CD14-positive monocyte (primary cell): ENCODE measurements at places on chromosomes 16 and 17. TPM values are rescaled to one million over a fixed set of nuclear protein-coding genes. Genes with fewer than 3 reads are reported as not detected.

The SLC47A2 gene
- not detected for polyA plus RNA-seq

The CEP112 gene
- not detected in 2 replicates for polyA plus RNA-seq

The LPCAT2 gene
- polyA plus RNA-seq: 49.7 TPM

The HEATR9 gene
- polyA plus RNA-seq: not detected

The MPV17L gene
- polyA plus RNA-seq: not detected

The MT1A gene
- not detected in 2 replicates for polyA plus RNA-seq

The NPIPA3 gene
- not detected for polyA plus RNA-seq

The FBXO47 gene
- polyA plus RNA-seq: not detected

DNA sequence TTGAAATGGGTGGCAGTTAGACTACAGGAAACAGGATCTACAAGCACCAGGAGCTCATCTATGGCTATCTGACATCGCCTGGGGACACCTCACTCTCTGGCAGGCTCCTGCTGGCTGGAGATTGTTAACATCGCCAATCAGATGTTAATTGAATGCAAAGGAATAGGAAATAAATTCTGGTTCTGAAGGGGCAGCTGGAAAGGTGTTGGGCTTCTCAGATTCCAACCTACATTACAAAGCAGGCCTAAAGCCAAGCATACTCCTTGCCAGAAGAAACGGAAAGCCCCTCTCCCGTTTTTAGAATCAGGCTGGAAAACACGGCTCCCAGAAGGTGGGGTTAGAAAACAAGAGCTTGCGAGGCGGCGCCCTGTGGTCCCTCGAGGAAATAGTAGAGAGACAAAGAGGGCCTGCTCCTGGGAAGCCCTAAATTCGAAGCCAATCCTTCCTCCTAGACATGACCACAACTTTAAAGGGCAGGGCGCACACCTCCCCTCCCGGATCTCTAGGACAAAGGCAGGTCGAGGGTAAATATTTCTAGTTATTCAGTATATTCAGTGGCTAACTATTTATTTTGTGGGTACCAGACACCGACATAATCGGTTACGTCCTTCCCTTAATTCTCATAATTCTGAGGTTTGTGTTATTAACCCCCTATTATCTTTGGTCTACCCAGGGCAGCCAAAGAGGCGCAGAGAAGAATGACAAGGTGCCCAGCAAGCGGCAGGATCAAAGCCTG lies 763 bp upstream of the TOM1L1 start:
- DNase-seq: no peak
- H3K4me1 ChIP-seq: no peaks in the 10 kb centered on the region
- peak overlapping the region; percentile 60 for H3K4me3 ChIP-seq

DNA sequence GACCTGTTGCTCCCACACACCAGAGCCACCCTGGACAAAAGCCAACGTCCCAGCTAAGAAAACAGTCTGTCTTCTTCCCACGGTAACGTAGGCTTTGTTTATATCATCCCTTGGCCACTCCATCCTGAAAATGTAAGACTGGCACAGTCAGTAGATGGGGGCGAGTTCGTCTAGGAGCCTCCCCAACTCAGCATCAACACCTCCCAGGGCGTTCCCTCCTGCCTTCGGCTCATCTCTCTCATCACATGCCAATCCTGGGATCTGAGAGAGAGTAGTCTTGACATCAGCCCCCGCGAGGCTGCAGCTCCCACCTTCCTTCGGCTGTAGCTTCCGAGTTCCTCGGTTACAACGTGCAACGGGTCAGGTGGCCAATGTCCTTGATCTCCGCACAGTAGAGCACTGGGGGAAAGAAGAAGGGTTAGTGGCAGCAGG lies 894 bp downstream of the RNF227 start:
- no peak for DNase-seq
- H3K4me1 ChIP-seq: peaks cover 32% of the 10 kb centered on the region
- peaks cover 24% of the 10 kb centered on the region for H3K36me3 ChIP-seq
- H3K27me3 ChIP-seq: no peaks in the 10 kb centered on the region
- H3K4me3 ChIP-seq: peak overlapping the region; percentile 66

- H3K27me3 ChIP-seq: no peaks in the 10 kb centered on the region
- H3K4me3 ChIP-seq: no peak overlapping the region
- H3K27ac ChIP-seq: no peak overlapping the region
Observed at GRCh38 chr17:79870540-79870939, 31.3 kb upstream of the CBX4 start.

DNA sequence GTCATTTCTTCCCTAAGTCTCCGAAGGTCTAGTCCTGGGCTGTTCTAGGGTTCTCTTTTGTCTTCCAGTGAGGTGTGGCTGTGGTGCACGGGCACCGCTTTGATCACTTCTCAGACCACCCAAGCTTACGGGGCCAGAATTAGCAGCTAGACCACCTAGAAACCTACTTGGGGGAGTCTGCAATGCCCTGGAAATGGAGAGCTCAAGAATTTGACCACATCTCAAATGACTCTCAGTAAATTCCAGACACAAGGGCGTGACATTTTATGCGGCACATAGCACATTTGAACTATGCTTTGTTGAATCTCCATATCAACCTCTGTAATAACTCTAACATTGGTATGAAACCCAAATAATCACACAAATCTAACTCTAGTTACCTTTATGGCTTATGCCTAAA lies 24.9 kb downstream of the TRIM16 start:
- no peak overlapping the region for H3K4me3 ChIP-seq
- no peaks in the 10 kb centered on the region for H3K4me1 ChIP-seq
- H3K36me3 ChIP-seq: no peaks in the 10 kb centered on the region
- H3K27ac ChIP-seq: no peak overlapping the region
- no peaks in the 10 kb centered on the region for H3K27me3 ChIP-seq

GRCh38 chr17:83203073-83203471 lies 123.7 kb downstream of the METRNL start:
- DNase-seq: peak; percentile 97
- no peaks in the 10 kb centered on the region for H3K27me3 ChIP-seq
- no peak overlapping the region for H3K4me3 ChIP-seq
- peaks cover 82% of the 10 kb centered on the region for H3K4me1 ChIP-seq

GRCh38 chr17:29154516-29155226 lies 25.5 kb downstream of the MYO18A start:
- H3K36me3 ChIP-seq: no peaks in the 10 kb centered on the region
- peaks cover 55% of the 10 kb centered on the region for H3K4me1 ChIP-seq
- H3K4me3 ChIP-seq: peak overlapping the region; percentile 64
- peak; percentile 50 for DNase-seq

DNA sequence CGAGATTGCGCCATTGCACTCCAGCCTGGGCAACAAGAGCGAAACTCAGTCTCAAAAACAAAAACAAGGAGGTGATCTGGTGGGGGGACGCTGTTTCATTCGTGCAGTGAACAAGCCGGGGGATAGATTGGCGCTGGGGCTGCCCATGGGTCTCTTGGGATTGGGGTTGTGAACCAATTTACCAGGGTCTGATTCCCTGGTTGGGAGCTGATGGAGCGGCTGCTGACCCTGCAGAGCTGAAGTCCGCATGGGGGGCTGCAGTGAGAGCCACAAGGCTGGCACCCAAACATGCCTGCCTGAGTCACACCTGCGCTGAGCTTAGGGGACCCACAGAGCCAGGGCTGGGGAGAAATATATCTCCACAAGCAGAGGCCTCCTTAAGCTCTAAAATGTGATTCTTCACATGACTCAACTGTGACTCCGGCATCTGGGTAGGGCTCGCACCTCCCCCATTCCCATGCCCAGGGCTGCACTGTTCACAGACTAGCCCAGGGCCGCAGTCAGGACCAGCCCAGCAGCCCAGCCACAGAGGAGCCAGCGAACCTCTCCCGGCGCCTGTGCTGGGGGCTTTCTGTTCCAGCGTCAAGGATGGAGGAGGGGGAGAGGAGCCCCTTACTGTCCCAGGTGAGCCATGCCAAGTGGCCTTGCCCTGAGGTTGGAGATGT lies 5.0 kb downstream of the TSPAN10 start:
- no peaks in the 10 kb centered on the region for H3K27me3 ChIP-seq
- no peak overlapping the region for H3K27ac ChIP-seq
- H3K4me3 ChIP-seq: no peak overlapping the region
- no peaks in the 10 kb centered on the region for H3K36me3 ChIP-seq
- peaks cover 7% of the 10 kb centered on the region for H3K4me1 ChIP-seq

GRCh38 chr16:48542020-48542473 lies 67.9 kb downstream of the N4BP1 start:
- peaks cover 58% of the 10 kb centered on the region for H3K36me3 ChIP-seq
- H3K27me3 ChIP-seq: no peaks in the 10 kb centered on the region
- peaks cover 9% of the 10 kb centered on the region for H3K4me1 ChIP-seq
- peak; percentile 66 for DNase-seq

DNA sequence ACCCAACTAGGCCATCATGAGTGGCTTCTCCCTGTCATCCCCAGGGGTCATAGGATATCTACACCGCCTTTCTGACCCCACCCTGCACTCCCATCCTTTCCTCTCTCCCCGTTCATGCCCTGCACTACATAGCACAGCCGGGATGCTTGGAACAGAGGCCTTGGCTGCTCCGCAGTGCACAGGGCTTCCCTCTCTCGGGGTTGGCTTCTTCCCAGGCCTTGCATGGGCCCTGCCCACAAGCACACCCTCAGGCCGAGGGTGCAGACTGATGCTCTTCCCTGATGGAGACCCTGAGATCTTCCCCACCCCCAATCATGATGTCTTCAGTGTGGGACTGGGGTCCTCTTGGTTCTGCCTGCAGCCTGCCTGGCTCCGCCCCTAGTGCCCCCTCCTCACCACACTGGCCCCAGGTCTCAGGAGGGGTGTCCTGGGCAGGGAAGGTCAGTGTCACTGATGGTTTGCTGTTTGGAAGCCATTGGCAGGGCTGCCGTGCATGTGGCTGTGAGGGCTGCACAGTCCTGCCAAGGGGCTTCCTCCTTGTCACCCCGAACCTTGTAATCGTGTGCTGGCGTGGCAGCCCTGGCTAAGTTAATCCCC lies 14.3 kb upstream of the NAGLU start:
- no peak overlapping the region for H3K4me3 ChIP-seq
- no peak for DNase-seq
- H3K27me3 ChIP-seq: no peaks in the 10 kb centered on the region
- no peak overlapping the region for H3K27ac ChIP-seq
- H3K4me1 ChIP-seq: peaks cover 38% of the 10 kb centered on the region
- peaks cover 25% of the 10 kb centered on the region for H3K36me3 ChIP-seq

GRCh38 chr17:73710095-73710592 lies 65.9 kb upstream of the SDK2 start:
- H3K27me3 ChIP-seq: peaks cover 2% of the 10 kb centered on the region
- H3K4me1 ChIP-seq: peaks cover 17% of the 10 kb centered on the region
- H3K4me3 ChIP-seq: no peak overlapping the region
- H3K36me3 ChIP-seq: no peaks in the 10 kb centered on the region

DNA sequence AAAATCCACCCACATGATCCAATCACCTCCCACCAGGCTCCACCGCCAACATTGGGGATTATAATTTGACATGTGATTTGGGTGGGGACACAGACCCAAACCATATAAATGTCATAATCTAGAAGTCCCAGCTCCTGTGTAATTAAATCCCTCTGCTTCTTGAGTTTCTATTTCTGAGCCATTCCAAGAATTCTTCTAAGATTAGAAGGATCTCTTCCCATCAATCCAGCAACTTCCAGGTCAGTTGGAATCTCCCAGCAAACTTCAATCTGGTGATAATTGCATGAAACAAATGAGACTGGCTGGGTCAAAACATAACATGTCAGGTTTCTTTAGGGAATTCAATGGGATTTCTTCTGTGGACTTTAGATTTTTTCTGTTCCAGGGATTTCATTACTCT lies 127.8 kb upstream of the CDH5 start:
- DNase-seq: no peak
- no peaks in the 10 kb centered on the region for H3K36me3 ChIP-seq
- H3K4me1 ChIP-seq: no peaks in the 10 kb centered on the region
- H3K27ac ChIP-seq: no peak overlapping the region
- no peaks in the 10 kb centered on the region for H3K27me3 ChIP-seq

DNA sequence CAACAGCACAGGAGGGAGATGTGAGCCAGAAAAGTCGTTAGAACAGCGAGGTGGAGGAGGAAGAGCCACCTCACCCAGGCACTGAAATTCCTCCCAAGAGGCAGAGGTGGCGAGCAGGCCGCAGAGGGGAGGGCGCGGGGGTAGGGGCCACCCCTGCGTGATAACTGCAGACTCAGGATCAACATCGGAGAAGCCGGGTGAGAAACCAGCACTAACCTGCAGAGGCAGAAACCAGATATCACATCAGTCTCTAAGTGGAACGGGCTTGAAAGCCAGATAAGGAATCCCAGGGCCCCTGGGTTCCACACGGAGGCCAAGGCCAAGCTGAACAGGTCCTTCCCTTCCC lies 39.4 kb upstream of the ZC3H18 start:
- no peak overlapping the region for H3K4me3 ChIP-seq
- H3K36me3 ChIP-seq: no peaks in the 10 kb centered on the region
- no peak for DNase-seq
- no peaks in the 10 kb centered on the region for H3K27me3 ChIP-seq
- H3K4me1 ChIP-seq: peaks cover 10% of the 10 kb centered on the region

- H3K4me1 ChIP-seq: peaks cover 15% of the 10 kb centered on the region
- H3K27me3 ChIP-seq: peaks cover 11% of the 10 kb centered on the region
- H3K4me3 ChIP-seq: no peak within 1 kb of the TSS
Observed at GRCh38 chr16:2026461-2027023, at the start of gene NHERF2. Gene NHERF2 (plus strand): TSS chr16:2026902. CDS start chr16:2027006, 104 bp downstream.

DNA sequence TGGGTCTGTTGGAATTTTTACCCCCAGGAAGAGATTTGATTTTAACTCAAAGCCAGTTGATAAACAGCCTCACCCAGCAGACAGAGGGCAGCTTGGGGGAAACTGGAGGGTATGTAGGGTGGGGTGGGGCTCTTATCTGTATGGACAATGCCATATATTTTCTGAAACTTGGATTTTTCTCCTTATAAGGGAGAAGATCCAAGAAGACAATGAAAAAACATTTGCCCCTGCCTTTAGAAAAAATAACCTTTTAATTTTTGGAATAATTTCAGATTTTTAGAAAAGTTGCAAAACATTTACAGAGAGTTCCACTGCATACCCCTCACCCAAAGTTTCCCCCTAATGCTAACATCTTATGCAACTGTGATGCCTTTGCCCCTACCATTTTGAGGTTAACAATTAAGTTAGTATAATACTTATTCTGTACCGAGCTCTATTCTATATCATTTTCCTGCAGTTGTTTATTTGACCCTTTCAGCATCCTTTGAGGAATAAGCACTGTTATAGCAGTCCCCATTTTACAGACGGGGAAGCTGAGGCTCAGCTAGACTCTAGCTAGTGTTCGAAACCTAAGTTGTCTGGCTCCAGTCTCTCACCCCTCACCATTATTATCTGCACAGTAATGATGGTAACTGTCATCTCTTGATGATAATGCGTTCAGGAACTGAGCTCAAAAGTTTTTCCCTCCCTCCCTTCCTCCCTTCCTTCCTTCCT lies 66.4 kb downstream of the PRKCB start:
- H3K27me3 ChIP-seq: no peaks in the 10 kb centered on the region
- H3K36me3 ChIP-seq: no peaks in the 10 kb centered on the region
- peaks cover 37% of the 10 kb centered on the region for H3K4me1 ChIP-seq
- no peak overlapping the region for H3K27ac ChIP-seq
- no peak overlapping the region for H3K4me3 ChIP-seq

DNA sequence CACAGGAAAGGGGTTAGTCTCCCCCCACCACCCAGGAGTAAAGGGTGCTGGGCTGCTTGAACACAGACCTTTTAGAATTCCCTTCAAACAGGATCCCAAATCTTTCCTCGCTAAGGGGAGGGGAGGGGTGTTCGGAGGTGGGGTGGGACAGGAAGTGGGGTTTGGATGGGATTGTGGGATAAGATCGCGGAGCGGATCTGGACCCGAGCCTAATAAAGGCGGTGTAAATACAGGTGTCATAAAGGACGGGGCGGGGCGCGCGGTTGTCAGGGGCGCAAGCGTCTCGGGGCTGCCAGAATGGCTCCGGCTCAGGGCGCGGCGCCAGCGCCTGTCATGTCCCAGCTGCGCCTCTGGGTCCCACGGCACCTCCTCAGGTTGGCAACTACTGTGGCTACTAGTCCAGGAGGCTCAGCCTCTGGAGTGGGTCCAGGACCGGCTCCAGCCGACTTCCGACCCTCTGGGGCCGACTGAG lies 59.8 kb upstream of the FBXO47 start:
- DNase-seq: no peak
- H3K36me3 ChIP-seq: no peaks in the 10 kb centered on the region
- H3K27ac ChIP-seq: no peak overlapping the region
